ENCODE measurements at places on chromosomes 12 and 14.
A peak's percentile ranks its signal among the peaks of the same experiment; 100 is the strongest.

DNA sequence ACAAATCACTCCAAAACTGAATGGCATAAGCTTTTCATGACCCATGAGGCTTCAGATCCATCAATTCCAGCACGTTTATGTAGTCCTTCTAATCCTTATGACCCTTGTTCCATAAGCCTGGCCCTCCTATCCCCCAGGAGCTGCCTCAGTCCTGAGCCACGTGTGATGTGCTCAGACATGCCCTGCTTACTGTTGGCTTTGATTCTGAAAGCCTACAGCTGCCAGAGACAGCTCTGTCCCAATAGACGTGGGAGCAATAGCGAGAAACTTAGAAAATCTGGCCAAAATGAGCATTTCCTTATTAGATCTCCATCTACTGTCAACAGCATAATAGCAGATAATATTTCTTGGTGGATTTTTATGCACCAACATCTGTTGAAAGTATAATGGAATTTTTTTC is 33.2 kb downstream of the DUSP6 start:
- no peak for DNase-seq

DNA sequence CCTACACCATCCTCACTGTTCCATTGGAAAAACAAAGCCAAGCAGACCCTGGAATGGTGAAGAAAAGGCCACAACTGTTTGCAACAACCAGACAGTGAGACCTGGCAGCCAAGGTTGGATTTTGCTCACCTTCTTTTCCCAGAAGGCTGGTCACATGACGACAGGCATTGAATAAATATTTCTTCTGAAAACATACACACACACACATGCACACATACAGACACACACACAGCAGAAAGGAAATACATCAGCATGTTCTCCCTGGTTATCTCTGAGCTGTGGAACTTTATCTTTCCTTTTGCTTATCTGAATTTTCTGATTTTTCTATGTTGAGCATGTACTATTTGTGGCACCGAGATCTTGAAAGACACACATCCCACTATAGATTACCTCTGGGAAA is 38.0 kb upstream of the CCDC60 start:
- no peak for DNase-seq

DNA sequence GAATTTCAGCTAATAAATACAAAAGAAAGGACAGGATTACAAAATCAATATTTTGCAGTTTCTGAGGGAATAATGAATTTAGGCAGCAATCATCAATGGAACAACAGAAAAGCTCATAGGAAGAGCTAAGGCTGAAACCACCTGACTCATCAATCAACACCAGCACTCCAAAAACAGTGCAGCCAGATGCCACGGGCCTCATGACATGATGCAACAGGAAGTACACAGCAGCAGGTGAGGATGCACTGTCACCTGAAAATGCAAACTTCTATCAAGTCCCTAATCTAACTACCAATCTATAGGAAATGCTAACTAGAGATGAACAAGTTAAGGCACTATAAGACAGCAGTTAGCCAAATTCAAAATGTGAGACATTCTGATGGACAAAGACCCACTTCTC is 21.7 kb downstream of the GNS start:
- DNase-seq = no peak

- DNase-seq = peak; percentile 43
Measured at GRCh38 chr12:121712190-121712460, 427 bp upstream of the TMEM120B start.

GRCh38 chr14:21668377-21668776 is 5.2 kb downstream of the OR4E1 start:
- no peak for DNase-seq

DNA sequence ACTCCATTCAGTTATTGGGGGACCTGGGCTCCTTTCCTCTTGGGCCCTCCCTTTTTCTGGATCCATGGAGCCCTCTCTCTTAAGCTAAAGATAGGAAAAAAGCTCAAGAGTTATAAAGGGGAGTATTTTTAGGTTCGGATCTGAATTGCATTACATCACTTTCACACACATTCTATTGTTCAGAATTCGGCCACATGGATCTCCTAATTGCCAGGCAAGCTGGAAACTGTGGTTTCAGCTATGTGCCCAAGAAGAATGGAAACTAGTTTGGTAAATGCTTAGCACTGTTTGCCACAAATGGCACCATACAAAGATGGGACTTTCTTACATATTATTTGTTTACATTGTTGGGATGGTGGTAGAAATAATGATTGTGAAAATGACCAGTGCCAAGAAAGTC is 145.6 kb downstream of the LRIG3 start:
- DNase-seq = no peak

DNA sequence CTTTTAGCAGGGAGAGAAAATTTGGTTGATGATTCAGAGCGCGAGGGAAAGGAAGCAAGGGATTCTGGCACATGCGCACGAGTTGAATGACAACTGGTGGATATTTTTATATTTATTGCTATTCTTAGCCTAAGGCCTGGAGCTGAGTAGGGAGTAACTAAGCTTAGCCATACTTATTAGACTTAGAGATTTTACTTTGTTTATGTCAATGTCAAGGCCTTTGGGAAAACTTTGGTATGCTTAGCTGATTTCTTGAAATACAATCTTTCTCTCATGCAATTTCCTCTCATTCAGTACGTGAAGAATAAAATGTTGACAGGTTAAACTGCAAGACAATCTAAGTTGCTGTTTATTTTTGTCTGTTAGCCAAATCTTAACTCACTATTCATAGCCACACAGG is 101.1 kb downstream of the CRADD start:
- peak; percentile 40 for DNase-seq

DNA sequence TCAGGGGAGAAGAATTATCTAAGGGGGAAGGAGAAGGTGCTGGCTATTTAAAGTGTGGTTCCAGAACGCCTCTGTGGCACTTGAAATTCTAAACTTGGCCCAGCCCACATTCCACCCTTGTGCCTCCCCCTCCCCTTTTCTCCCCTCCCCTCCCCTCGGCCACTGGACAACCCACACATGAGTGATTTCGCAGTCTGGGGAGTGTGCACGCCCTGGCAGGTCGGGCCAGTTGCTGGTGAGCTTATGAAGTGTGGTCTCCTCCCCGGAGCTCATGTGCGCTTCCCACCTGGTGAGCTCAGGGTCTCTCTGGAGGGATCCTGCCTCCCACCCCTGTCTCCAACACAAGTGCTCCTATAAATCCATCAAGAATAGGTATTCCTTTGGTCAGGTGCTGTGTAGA is at the start of gene SLC6A13:
Gene SLC6A13, minus strand, starts transcription at position 20 of the 400 bp plus-strand sequence. CDS start 2,784 bp downstream, outside the sequence.
- no peak for DNase-seq

GRCh38 chr14:73285979-73286378 is 48.7 kb downstream of the PAPLN start:
- DNase-seq = no peak

DNA sequence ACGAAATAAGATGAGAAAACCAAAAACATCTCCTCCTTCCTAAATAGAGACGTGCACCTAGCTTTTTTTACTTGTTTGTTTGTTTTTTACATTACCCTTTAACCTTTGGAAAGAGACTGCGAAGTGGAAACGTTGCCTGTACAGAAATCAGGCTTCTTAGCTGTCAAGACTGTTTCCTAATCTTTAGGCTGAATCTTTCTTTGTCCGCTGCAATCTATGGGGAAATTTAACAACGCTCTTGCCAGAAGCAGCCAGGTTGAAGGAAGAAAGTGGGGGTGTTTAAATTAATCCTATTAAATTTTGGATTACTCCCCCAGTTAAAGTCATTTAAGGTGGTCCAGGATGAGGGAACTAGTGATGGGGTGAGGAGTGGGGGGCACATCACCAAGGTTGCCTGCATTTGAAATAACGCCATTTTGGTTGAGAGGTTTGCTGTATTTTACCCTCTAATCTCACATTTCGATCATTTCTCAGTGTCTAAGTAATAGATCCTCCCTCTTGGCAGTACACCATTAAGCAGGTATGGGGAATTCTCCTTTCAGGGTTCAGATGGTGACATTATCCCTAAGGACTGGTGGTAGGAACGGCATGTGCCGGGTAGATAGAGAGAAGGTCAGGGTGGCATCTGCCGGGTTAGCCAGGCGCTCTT is 2.6 kb downstream of the FLRT2 start:
- DNase-seq = no peak

DNA sequence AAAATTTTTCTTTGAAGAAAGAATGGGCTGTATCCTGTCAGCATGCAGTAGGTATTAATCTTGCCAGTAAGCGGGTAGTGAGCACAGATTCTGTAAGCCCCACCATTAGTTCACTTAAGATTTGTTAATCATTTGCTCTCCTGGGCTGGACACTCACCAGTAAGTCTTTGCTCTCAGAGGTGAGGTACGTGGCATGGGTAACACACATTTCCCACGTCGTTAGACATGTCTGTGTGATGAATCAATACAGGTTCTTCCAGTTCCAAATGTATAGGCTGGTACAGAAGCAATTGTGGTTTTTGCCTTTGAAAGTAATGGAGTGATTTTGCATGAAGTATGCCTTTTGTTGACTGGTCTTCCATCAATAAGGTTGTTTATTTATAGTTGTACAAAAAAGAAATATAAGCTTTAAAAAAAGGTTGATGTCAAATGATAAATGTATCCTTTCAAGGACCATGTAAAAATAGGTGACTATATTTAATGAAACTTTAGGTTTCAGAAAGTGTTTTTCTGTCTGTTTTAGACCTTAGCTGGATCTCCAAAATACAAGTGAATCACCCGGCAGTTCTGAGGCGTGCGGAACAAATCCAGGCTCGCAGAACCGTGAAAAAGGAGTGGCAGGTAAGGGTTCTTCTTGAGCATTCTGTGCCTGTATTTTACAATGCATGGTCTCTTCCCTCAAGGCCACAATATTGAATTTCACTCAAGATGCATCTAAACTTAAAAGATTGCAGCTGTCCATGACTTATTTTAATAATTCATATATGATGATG is 45.5 kb downstream of the DERA start:
- no peak for DNase-seq

GRCh38 chr12:3191450-3191849 is 114.3 kb downstream of the TSPAN9 start:
- no peak for DNase-seq

GRCh38 chr14:80316441-80316840 is 105.1 kb upstream of the DIO2 start:
- DNase-seq = no peak

DNA sequence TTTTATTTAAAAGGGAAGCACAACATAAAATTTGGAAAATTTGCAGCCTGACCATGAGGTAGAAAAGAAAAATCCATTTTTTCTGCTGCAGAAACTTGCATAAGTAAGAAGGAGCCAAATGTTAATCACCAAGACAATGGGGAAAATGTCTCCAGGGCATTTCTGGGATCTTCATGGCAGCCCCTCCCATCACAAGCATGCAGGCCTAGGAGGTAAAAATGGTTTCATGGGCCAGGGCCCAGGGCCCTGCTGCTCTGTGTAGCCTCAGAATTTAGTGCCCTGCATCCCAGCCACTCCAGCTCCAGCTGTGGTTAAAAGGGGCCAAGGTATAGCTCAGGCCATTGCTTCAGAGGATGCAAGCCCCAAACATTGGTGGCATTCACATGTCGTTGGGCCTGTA is 735.6 kb downstream of the GALC start:
- DNase-seq = no peak

GRCh38 chr12:1357711-1358110 is 236.7 kb downstream of the FBXL14 start:
- no peak for DNase-seq

GRCh38 chr12:123873793-123874192 is 98.8 kb downstream of the CCDC92 start:
- no peak for DNase-seq

GRCh38 chr14:82537831-82538230 is 1004.2 kb upstream of the SEL1L start:
- no peak for DNase-seq

DNA sequence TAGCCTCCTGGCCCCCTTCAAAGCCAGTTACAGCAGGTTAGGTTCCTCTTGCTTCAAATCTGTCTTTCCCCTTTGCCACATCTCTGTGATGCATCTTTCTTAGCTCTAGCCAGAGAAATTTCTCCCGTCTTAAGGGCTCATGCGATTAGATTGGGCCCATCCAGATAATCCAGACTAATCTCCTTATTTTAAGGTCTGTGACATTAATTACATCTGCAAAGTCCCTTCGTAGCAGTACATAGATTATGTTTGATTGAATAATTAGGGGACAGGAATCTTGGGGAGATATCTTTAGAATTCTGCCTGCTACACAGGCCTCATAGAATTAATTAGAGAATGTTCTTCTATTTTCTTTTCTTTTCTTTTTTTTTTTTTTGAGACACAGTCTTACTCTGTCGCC is 79.3 kb downstream of the SPATS2 start:
- DNase-seq = no peak

DNA sequence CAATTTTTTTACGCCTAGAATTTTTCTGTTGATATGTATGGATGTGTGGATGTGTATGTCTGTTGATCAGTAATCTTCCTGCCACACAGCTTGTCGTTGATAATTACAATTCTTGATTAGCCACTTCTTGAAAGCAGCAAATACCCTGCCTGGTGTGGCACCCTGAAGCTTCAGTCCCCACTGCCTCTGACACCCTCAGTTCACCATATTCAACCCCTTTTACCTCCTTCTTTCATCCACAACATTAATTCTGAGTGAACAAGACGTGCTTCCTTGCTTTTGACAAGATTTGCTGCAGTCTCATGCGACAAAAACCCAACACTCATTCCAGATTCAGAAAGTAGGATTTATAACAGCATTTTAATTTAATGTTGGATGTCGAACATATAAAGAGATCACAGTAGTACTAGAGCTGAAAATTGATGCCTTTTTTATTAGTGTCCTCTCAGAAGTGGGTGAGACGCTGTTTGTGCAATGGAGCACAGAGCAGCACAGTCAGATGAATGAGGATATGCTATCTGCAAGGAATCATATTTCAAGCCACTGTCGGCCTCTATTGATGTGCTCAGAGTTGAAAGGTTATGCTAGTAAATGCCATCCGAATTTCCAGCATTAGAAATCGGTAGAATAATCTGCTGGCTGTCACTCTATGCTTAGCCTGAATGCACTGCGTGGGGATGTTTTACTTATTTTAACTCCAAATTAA is 383.7 kb downstream of the EGLN3 start:
- DNase-seq = no peak

DNA sequence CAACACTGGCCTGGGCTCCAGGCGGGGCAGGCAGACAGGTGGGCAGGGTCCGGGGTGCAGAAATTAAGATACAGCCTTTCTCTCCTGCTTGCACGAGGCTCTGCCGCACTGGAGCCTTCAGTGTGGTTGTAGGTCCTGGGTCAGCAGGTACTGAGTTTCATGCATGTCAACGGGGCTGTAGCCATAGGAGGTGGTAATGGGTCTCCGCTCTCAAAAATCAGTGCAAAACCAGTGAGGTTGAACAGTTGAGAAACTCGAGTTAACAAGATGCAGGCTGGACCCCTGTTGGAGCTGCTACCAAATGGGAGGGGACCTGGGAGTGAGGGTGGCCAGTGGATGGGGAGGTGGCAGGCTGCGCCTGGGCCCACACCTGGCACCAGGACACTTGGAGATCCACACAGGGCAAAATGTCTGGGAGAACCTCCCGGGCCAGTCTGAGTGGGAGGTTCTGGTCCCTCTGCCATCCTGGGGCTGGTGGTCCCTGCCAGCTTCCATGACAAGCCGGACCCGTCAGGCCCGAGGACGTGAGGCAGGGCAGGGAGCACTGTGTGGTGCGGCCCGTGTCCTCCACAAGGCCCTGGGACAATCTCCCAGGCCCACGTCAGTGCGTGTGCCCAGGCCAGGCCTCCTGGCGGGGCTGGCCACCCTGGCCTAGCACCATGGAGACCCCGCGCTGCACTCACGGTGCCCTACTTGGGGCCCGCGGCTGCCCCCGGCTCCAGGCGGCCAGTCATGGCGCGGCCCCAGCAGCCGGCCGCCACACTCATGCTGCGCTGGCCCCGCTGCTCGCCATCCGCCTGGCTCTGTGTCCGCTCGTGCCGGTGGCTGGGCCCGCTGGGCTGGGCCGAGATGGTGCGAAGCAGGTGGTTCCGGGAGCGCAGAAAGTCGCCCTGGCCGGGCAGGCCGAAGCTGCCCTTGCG is 5.1 kb downstream of the ARL6IP4 start:
- no peak for DNase-seq

- no peak for DNase-seq
Measured at GRCh38 chr12:68480526-68480925, 130.2 kb upstream of the RAP1B start.

Data from suppressor macrophage treated with lipopolysaccharide for 4 hours (primary cell).